NCI-H460 (cell line): ENCODE measurements at places on chromosomes 1 and 21. TPM values are rescaled to one million over a fixed set of nuclear protein-coding genes. Genes with fewer than 3 reads are reported as not detected.

Gene THRAP3
- total RNA-seq = 59.9 and 67.7 TPM in 2 replicates

- DNase-seq = no peak
These were observed 1.3 kb upstream of the DNAJC16 start for GRCh38 chr1:15525050-15526020.

DNA sequence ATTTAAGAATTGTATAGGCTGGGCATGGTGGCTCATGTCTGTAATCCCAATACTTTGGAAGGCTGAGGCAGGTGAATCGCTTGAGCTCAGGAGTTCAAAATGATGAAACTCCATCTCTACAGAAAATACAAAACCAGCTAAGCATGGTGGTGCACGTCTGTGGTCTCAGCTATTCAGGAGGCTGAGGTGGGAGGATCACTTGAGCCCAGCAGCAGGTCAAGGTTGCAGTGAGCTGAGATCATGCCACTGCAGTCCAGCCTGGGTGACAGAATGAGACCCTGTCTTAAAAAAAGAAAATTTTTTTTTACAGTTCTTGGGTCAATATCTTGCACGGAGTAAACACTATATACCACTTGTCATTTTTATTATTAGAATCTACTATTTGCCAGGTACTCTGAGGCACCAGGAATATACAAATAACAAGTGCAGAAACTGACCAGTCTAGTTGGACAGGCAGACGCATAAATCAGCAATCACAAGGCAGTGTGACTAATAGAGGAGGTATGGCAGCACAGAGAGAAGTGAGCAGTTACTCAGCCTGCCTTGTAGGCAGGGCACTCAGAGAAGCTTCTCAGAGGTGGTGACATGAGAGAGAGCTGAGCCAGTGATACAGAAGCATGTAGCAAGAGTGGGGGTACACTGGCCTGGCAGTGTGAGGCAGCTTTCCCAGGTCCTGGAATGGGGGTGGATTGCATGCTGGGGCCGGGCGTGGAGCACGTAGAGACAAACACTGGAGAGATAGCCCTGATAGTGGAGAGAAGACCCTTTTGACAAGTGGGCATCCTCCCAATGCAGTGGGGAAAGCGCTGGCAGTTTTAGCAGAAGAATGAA is 8.0 kb downstream of the PHLDA3 start:
- peak; percentile 87 for DNase-seq

- DNase-seq = no peak
These were observed 123.2 kb downstream of the SMYD2 start for GRCh38 chr1:214404154-214404553.

DNA sequence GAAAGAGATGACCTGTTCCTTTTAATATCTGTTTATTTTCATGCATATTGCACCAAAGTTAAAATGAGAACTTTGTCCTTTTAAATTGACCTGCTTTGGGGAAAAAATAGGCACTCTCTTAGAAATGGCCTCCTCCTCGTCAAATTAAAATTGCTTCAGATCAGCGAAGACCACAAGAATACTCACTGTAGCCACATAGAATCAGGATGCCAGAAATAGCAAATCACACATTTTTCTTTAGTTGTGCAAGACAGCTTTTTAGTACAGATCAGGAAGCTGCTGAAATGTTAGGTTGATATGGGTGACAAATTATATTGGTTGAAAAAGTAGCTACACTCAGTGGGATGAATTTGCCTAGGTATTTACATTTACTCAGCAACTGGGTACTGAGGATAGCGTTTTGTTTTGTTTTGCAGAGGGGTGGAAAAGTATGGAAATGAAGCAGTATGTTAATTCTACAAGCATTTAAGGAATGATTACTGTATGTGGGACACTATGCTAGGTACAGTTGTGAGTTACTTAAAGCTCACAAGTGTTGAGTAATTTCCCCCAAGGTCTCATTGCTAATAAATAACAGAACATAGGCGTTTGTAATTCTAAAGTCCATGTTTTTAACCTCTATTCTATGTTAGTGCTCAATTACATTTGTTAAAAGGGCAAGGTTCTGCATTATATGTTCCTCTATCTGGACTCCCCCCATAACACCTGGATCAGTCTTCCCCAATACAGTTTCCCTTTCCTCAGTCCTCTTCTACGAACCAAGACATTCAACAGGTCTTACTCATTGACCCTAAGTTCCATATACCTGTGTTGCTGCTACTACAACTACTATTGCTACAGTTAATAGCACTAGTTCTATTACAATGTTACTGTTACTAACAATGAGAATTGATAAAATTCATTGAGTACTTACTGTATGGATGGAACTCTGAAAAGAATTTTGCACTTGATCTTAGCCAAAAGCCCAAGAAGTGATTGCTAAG is 99.4 kb upstream of the S1PR1 start:
- DNase-seq = no peak

GRCh38 chr1:147243228-147243685 is 773 bp downstream of the CHD1L start:
- DNase-seq = no peak

DNA sequence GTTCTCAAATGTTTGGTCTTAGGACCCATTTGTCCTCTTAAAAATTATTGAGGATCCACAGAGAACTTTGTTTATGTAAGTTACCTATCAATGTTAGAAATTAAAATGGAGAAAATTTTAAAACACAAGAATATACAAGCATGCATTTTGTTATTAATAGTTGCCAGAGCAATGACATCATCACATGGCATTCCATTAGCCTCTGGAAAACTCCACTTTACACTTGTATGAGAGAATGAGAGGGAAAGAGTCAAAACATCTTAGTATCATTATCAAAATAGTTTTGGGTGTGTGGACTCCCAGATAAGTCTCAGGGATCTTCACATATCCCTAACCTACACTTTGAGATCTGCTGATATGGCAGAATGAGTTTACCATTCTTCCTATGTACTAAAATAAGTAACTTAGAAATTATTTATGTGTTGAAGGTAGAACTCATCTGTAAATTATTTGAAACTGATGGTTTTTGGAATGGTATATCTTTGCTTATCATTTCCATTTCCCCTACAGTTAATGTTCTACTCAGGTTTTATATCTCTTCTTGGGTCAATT is 48.8 kb downstream of the RNF220 start:
- no peak for DNase-seq

DNA sequence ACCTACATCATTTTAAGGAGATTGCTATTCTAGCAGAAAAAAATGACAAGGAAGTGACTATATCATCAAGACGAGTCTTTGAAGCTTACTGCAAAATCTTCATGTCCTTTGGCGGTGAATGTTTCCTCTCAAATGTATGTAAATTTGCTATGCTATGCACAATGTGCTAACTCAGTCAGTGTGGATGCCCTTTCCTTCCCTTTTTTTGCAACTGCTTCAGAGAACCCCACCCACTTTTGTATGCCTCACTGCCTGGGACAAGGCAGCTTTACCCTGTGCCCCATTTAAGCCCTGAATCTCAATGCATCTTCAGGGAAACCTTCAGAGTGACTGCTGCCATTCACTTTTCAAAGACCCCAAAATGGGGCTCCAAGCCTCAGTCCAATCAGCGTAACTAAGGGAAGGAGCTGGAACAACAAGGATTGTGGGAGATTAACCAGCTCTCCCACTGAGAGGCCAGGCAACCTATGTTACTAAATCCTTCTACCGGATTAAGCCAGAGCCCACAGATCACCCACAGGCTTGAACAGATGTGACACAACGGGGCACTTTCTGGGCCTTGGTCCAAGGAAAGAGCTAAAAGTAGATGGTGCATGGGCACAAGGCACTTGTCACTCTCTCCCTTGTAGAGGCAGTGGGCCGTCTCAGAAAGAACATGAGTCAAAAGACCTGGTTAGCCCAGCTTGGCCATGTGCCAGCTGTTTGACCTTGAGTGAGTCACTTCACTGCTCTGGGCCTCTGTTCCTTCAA is 154.4 kb downstream of the PLPP3 start:
- no peak for DNase-seq

DNA sequence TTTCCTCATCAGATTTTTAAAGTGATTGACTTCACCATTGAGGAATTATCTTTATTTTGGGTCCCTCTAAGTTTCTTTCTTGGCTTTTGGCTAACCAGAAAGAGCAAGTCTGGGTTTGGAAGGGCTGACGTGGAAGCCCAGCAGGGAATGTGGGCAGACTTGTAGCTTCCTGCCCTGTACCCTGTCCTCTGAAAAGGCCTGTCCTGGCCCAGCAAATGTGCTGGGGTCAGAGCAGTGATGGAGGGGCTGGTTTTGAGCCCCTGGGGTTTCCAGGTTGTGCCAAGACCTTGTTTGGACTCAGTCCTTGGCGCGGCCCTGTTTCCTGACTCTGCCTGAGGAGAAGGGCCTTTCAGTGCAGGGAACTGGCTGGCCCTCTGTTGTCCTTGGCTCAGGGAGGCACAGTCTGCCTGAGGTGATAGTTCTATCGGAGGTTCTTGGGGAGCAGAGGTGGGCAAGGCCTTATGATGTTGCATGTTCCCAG is 72.1 kb downstream of the UCK2 start:
- no peak for DNase-seq

DNA sequence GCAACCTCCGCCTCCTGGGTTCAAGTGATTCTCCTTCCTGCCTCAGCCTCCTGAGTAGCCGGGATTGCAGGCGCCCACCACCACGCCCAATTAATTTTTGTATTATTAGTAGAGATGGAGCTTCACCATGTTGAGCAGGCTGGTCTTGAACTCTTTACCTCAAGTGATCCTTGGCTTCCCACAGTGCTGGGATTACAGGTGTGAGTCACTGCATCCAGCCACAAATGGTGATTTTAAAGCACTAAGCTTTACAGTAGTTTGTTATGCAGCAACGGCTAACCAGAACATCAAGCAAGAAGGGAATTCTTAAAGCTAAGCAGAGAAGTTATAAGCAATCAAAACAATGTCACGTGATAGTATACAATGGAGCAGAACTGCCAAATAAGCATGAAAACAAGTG is 65.7 kb downstream of the NVL start:
- DNase-seq = no peak

GRCh38 chr1:78491451-78492071 is 787 bp downstream of the PTGFR start:
- peak; percentile 1 for DNase-seq

- DNase-seq = no peak
These were observed 8.9 kb upstream of the CELSR2 start for GRCh38 chr1:109240158-109241152.

GRCh38 chr1:11337580-11338073 is 64.6 kb downstream of the UBIAD1 start:
- peak; percentile 13 for DNase-seq

DNA sequence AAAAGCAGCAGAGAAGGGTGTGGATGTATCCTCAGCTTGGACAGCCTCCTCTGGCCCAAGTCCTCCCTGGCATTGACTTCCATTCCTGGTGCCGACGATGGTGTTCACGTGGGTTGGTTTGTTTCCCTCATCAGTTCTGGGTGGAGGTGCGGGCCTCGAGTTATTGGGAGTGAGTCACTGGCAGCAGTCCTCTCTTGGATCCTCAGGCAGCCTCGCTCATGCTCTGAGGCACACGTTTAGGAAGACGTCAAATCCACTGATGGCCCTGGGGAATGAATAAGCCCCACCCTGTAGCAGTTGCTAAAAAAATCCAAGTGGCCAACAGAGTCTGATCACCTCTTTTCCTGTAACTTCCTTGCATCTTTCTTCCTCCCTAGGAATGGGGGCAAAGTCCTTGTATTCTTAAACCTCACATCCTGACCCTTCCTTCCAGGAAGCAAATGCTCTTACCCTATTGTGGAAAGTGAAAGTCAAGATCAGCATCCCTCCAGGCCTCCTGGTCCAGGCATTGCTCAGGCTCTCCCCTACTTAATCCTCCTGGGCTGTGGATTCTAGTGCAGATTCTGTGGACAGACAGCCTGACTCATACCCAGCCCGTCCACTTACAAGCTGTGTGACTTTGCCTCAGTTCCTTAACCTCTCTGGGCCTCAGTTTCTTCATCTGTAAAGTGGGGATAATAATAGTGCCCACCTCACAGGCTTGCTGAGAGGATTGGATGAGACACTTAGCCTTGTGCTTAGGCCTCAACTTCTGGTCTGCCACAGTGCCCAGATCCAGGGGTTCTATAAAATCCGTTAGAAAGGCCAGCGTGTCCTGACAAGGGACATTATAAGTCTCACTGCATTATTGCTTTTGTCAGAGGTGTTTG is 111.1 kb downstream of the TLR5 start:
- DNase-seq = peak; percentile 57

- no peak for DNase-seq
These were observed 28.1 kb upstream of the ZYG11A start for GRCh38 chr1:52814465-52814864.

DNA sequence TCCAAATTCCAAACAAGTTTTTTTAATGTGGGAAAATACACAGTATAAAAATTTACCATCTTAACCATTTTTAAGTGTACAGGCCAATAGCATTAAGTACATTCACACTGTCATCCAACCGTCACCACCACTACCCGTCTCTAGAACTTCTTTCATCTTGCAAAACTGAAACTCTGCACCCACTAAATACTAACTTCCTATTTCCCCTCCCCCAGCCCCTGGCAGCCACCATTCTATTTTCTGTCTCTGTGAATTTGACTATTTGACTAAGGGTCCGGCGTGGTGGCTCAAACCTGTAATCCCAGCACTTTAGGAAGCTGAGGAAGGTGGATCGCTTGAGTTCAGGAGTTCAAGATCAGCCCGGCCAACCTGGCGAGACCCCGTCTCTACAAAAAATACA is 36.1 kb downstream of the CLSTN1 start:
- DNase-seq = no peak

DNA sequence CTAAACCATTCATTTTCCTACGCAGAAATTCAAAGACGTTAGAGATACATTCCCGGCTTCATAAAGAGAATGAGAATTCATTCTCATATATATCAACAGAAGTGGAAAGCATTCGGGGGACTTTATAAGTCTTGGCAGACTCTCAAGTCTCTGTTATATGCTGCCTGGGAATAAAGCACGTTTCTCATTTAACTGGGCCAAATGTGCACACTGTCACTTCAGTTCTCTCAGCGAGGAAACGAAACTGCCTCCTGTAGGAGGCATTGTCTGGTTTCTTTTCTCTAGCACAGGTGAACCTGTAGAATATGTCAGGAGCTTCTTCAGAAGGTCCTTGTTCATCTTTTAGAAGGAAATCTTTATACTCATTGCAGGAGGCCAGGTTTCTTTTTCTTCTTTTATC is 367.6 kb downstream of the PTBP2 start:
- no peak for DNase-seq

GRCh38 chr1:209323743-209324142 is 259.8 kb upstream of the CAMK1G start:
- DNase-seq = no peak
